Psoas muscle (tissue), 8 donors: ENCODE measurements at places on chromosomes 6 and 20. TPM values are rescaled to one million over a fixed set of nuclear protein-coding genes. Genes with fewer than 3 reads are reported as not detected.

The PDRG1 gene
- 12.4 TPM for total RNA-seq

The PIGU gene
- total RNA-seq = 11.2 TPM

The GNAS-AS1 gene
- not detected for total RNA-seq

The SOX18 gene
- 37.4 TPM for total RNA-seq

The SAMD5 gene
- total RNA-seq = 0.30 TPM

The SFTA2 gene
- total RNA-seq = not detected

The CDH4 gene
- total RNA-seq = 0.32 TPM

The TFEB gene
- total RNA-seq = 40.9 TPM

The HSPA1A gene
- 242 TPM for total RNA-seq

The DPPA5 gene
- total RNA-seq = not detected
